NB4 (cell line): ENCODE measurements at places on chromosomes 4 and X.

GRCh38 chrX:111041018-111041462 is 55.0 kb upstream of the PAK3 start:
- peak; percentile 80 for DNase-seq

DNA sequence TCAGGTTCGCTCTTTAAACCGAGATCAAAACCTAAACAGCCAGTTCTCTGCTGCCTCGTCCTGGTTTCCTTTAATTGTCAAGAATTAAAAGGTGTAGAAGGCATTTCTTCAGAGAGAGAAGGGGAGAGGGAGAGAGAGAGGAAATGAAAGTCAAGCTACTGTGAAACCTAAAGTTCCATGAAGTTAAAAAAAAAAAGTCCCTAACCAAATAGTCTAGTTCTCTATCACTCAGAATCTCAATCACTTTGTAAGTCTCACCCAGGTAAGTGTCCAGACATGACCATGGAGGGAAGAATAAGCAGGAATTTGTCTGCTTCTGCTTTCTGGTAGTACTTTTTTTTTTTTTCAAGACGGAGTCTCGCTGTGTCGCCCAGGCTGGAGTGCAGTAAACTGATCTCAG is 18.8 kb upstream of the SMIM14 start:
- no peak for DNase-seq

DNA sequence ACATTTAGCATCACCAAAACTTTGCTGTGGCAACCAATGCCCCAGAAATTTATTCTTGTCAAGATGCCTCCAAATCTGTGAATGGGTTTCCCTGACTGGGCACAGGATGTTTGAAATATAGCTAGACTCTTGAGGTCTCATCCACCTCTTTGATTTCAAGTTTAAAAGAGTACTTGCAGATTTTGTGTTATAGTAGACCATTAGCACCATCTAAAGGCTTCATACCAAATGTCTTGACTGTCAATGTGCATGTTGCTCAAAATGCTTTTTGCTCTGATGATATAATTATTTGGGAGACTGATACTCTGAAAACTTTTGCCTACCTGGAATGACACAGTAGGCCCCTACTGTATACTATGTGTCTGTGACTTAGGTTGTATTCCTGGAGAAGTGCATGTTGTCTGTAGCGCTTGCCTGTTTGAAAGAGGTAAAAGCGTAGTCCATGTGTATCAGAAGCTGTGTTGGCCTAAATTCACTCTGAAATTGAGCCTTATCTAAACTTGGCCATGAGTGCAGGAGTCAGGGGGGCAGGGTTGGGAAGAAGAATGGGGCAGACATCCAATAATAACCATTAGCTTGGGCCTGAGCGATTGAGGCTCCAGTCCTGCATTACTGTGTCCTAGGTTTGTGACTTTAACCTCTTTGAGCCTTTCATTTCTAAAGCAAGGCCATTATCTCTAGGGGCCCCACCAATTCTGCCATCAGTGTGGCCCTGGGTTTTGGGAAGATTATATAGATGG is 33.8 kb downstream of the NDP start:
- DNase-seq: no peak

DNA sequence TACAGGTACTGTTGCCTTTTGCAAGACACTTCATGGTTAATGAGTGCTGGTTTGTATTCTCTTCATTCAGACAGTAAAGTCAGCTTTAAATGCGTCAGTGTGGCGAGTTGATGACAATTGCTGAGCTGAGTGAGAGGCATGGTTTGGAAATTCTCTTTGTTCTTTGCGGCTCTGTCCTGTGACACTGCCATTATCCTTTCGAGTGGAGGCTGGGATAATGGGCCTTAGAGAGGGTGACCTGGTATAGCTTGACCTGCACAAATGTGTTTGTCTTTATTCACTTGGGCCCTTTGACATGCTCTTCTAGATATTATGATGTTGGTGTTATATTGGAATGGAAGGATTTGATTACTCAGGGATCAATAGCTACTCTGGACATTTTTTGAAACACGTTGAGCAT is 208.5 kb upstream of the FAT1 start:
- no peak for DNase-seq

- DNase-seq: no peak
Observed at GRCh38 chr4:150012851-150013360, 65.3 kb upstream of the DCLK2 start.

GRCh38 chrX:31981546-31982062 is 909.8 kb upstream of the FTHL17 start:
- peak; percentile 1 for DNase-seq

DNA sequence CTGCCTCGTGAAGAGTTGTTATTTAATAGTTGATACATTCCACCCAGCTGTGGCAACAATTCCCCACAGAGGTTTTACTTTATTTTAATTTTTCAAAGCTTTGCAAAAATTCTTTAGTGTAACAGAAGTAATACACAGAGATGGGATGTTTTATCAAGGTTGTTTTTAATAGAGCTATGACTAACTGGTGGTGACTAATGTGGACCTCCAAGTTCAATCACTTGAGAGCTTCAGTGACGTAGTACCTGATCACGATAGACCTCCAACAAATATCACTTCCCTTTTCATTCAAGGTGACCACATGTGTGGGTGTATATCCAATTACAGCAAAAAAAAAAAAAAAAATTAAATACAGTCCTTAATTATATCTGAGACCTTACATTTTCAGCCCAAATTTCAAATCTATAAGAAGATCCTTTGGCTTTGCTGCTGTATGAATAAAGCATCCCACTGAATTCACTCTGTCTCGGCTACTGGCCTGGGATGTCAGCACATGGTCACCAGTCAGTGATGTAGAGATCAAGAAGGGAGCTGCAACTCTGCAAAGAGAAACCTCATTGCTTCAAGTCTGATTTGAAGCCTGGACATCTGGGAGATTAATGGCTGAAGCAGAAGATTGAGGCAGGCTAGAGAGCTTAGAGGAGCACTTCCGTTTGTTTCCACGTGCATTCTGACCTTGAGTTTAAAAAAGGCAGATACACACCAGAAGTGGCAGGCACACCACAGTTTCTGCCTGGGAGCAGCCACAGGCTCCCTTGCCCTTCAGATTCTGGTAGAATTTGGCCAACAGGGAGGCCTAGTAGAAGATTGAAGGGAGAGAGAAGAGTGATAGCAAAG is 345.9 kb upstream of the NOCT start:
- no peak for DNase-seq

DNA sequence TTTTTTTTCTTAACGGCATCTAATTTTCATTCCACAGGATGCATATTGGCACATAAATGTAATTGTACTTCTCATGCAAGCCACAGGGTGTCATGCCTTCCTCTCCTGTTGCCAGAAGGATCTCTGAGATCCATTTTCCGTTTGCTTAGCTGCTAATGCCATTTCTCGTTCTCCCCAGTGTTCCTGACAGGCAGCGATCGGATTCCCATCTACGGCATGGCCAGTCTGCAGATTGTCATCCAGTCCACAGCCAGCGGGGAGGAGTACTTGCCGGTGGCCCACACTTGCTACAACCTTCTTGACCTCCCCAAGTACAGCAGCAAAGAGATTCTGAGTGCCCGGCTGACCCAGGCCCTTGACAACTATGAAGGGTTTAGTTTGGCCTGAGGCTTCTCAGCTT is 8.9 kb upstream of the NAP1L5 start:
- peak; percentile 3 for DNase-seq

DNA sequence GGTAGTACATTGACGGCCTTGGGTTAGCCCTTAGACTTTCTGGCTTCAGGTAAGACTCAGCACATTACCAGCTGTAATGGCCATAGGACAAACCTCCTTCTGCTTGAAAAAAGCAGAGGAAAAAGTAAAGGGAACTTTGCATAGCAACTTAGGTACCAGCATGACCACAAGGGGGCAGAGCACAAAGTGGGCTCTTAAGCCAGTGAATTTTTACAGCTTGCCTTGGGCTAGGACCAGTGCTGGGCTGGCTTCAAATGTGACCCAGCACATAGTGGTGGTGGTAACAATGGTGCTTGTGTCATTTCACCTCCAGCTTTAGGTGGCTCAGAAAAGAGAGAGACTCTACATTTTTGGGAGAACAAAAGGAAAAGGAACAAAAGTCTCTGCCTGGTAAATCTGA is 66.1 kb downstream of the KLHL4 start:
- DNase-seq: peak; percentile 33

GRCh38 chr4:84527391-84527790 is 28.3 kb upstream of the NKX6-1 start:
- DNase-seq: no peak

DNA sequence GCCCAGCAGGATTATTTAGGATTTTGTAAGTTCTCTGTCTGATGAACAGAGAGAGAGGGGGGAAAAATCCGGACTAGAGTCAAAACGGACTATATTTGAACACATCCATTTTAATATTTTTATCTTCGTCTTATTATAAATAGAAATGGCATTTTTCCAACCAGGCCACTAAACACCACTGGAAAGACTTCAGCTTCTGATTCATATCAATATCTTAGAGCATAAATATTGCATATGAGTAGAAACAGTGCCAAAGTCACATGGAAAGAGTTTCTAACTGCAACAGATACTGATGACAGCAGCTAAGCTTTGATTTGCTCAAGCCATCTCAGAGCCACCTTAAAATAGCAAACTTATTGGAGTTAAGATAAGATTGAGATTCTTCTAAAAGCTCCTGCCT is 456 bp downstream of the PPARGC1A start:
- no peak for DNase-seq

DNA sequence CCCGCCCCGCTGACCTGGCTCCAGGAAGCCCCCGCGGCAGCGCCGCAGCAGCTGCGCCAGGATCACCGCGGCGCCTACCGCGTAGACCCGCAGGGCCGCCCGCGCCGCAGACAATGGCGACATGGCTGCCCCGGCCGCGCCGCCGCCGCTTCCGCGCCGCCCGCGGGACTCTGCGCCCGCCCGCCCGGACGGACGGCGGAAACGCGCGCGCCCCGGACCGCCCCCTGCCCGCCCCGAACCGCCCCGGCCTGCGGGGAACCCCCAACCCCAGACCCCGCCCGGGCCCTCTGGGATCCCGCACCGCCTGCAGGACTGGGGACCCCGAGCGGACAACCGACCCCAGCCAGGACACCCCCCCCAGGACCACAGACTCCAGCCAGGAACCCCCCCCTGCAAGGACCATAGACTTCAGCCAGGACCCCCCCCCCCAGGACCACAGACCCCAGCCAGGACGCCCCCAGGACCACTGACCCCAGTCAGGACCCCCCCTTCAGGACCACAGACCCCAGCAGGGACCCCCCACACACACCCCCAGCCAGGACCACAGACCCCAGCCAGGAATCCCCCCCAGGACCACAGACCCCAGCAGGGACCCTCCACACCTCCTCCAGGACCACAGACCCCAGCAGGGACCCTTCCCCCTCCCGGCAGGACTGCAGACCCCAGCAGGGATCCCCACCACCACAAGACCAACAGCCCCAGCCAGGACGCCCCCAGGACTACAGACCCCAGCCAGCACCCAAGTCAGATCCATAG is at the start of the genes DHRSX and ZBED1:
TSS of gene DHRSX (minus strand) at position 174 of the 756 bp plus-strand sequence. CDS start at position 123, 51 bp downstream.
TSS of gene ZBED1 (minus strand) at position 174 of the 756 bp plus-strand sequence. CDS start 10,257 bp downstream, outside the sequence.
- DNase-seq: peak; percentile 48

- no peak for DNase-seq
Observed at GRCh38 chr4:39146211-39146610, 36.1 kb upstream of the WDR19 start.

- DNase-seq: no peak
Observed at GRCh38 chrX:130741151-130741550, 161.9 kb downstream of the ENOX2 start.

DNA sequence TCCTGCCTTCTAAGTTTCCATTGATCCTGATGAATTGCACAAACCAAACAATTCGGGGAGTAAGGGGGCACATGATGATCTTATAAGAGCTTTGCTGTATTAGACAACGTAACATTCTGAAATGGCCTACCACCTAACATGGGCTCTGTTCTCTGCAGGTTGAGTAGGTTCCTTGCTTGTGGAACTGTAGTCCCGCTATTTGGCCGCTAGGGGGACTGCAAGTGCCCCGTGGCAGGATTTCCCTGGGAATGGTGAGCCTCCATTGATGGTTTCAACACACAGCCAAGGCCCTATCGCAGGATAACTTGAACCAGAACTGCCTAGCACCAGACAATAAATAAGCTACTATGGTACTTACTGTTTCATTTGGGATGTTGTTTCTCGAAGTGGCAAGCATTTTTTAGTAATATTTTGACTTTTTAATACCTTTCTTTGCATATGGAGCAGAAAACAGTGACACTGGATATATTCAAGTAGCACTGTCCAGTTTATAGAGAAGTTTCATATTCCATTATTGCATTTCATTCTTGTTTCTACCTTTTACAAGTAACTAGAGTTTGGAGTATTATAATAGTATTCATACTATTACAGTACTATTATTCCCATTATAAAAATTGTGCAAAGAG is 11.9 kb downstream of the AR start:
- peak; percentile 49 for DNase-seq

GRCh38 chr4:86032476-86033022 is 327.3 kb downstream of the MAPK10 start:
- DNase-seq: peak; percentile 44

- peak; percentile 66 for DNase-seq
Observed at GRCh38 chr4:48683784-48684666, 96.1 kb downstream of the FRYL start.

DNA sequence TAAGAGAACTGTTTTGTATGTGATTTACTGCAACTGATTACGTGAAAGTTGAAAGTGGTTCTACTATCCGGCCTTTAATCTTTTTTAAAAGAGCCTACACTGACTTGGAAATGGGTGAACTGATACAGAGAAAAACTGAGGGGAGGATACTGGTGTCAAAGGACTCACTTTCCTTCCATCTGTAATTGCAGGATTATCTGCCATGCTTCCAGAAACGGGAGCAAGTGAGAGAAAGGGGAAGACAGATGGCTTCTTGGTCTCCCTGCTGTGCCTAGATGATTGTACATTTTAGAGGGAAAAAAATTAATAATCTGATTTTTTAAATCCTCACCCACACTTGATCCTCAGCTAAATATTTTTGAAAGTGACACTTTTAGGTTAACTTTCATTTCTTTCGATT is 88.3 kb upstream of the GRID2 start:
- DNase-seq: no peak
